Activated CD4-positive, alpha-beta T cell treated with anti-CD3 and anti-CD28 coated beads for 36 hours (primary cell): ENCODE measurements at places on chromosomes 5 and 9. TPM values are rescaled to one million over a fixed set of nuclear protein-coding genes. Genes with fewer than 3 reads are reported as not detected.

- no peak for DNase-seq
- no peaks in the 10 kb centered on the region for H3K27me3 ChIP-seq
- no peak overlapping the region for H3K4me3 ChIP-seq
These were observed 4.1 kb downstream of the NACC2 start for GRCh38 chr9:136090768-136091581.

DNA sequence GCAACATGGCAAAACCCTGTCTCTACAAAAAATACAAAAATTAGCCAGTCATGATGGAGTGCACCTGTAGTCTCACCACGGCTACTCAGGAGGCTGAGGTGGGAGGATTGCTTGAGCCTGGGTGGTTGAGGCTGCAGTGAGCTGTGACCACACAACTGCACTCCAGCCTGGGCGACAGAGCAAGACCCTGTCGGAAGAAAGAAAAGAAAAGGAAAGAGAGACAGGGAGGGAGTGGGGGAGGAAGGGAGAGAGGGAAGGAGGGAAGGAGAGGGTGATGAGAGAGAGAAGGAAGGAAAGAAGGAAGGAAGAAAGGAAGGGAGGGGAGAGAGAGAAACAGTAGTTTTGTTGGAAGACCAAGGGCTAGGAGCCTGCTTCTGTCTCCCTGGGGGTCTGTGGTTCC, 142.4 kb downstream of the C9orf50 start:
- H3K4me1 ChIP-seq, result peaks cover 4% of the 10 kb centered on the region
- no peaks in the 10 kb centered on the region for H3K36me3 ChIP-seq
- DNase-seq, result no peak
- H3K27me3 ChIP-seq, result no peaks in the 10 kb centered on the region
- H3K4me3 ChIP-seq, result no peak overlapping the region

- no peaks in the 10 kb centered on the region for H3K27me3 ChIP-seq
- H3K27ac ChIP-seq, result no peak overlapping the region
- H3K36me3 ChIP-seq, result no peaks in the 10 kb centered on the region
- no peaks in the 10 kb centered on the region for H3K4me1 ChIP-seq
These were observed 500.7 kb downstream of the CDH12 start for GRCh38 chr5:22352493-22352892.

- no peak for DNase-seq
- no peaks in the 10 kb centered on the region for H3K27me3 ChIP-seq
- H3K27ac ChIP-seq, result no peak overlapping the region
- H3K36me3 ChIP-seq, result peaks cover 5% of the 10 kb centered on the region
- no peak overlapping the region for H3K4me3 ChIP-seq
- no peaks in the 10 kb centered on the region for H3K4me1 ChIP-seq
These were observed 107.6 kb downstream of the C9orf50 start for GRCh38 chr9:129513282-129513681.

DNA sequence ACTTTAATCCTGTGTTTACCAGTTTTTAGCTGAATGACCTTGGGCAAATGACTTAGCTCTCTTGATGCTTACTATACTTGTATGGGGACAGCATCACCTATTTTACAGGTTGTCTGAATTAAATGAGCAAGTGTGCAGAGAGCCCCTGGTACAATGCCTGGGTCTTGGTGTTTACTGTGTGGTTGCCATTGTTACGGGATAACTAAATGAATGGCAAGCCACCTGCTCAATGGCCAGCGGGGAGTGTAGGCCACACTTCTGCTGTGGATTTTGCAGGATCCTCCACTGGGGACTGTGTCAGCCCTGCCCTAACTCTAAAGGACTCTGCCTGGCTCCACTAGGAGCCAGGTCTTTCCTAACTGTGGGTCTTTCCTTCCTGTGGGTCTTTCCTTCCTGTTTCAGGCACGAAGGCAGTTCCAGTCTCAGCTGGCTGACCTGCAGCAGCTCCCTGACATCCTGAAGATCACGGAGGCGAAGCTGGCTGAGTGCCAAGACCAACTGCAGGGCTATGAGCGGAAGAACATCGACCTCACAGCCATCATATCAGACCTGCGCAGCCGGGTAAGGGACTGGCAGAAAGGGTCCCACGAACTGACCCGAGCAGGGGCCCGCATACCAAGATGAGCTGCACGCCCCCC, 10.3 kb upstream of the GLE1 start:
- no peaks in the 10 kb centered on the region for H3K27me3 ChIP-seq
- no peaks in the 10 kb centered on the region for H3K4me1 ChIP-seq
- peak; percentile 31 for DNase-seq
- no peak overlapping the region for H3K27ac ChIP-seq
- no peak overlapping the region for H3K4me3 ChIP-seq
- H3K36me3 ChIP-seq, result peaks cover 49% of the 10 kb centered on the region

DNA sequence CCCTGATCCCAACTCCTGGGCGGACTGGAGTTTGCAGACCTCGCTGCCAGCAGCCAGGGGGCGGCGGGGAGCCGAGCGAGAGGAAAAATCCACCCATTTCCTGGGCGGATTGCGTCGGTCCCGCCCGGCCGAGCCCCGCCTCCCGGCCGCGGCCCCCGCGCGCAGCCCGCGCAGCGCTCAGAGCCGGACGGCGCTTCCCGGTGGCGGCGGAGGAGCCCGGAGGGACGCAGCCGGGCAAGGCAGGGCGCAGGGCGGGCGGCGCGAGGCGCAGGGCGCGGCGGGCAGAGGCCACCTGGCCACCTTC, at the start of gene OLFM1:
OLFM1 (plus strand) TSS at position 180 of the 304 bp plus-strand sequence. CDS start 322 bp downstream, outside the sequence.
- no peak within 1 kb of the TSS for H3K4me3 ChIP-seq
- H3K4me1 ChIP-seq, result peaks cover 3% of the 10 kb centered on the region
- peaks cover 42% of the 10 kb centered on the region for H3K27me3 ChIP-seq
- DNase-seq, result peak; percentile 79

Gene PCDHGA3
- total RNA-seq, result not detected

Gene TAS2R1
- total RNA-seq, result not detected

Gene PSMB7
- total RNA-seq, result 164 TPM

Gene CYLC2
- not detected for total RNA-seq

Gene F2RL1
- total RNA-seq, result 1.6 TPM
